ENCODE measurements at places on chromosomes 7 and 10.

GRCh38 chr7:98995111-98995510 is 116.8 kb downstream of the TRRAP start:
- DNase-seq, result no peak

DNA sequence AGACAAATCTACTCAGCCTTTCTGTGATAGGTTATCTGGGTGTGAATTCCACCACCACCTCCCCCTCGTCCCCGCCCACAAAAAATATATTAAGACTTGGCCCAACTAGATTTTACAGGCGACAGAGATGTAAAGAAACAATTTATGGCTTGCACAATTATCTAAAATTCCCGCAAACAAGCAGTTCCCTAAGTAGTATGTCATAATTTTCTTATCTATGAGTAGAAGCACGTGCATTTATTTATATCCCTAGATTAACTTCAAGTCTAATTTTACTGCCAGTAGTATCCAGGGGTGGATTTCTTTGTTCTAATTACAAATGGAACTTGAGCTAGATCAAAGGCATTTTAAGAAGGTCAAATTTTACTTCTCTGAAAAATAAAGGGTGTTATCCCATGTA is 1.7 kb downstream of the TSPAN12 start:
- DNase-seq, result no peak

DNA sequence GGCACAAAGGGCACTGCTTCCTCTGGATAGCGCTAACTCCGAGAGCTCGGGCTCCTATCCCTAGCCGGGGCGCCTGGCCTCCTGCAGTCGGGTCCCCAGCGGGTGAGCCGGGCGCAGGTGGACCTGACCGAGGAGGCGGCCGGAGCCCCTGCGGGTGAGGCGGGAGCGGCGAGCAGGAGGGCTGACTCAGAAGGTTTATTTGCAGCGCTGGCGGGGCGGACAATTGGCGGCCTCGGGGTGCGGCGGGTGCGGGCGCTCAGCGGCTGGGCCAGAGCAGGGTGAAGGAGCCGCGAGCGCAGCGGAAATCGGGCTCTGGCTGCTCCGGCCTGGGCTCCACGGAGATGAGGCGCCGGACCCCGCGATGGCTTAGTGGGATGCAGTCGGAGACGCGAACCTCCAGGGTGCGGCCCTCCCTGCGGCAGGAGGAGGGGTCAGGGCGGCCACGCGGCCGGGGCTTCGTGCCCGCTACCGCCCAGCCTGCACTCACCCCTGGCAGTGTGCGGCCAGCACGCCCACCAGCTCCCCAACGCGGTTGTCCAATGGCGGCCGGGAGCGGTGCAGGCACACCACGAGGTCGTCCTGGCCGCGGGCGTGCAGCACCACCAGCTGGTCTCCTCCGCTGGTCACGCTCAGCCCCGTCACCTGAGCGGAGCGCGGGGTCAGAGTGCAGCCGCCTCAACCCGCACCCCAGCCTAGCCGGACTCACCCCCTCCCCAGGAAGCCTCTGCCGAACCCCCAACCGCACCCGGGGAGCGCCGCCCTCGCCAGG is 16.1 kb downstream of the MYO1G start:
- no peak for DNase-seq

DNA sequence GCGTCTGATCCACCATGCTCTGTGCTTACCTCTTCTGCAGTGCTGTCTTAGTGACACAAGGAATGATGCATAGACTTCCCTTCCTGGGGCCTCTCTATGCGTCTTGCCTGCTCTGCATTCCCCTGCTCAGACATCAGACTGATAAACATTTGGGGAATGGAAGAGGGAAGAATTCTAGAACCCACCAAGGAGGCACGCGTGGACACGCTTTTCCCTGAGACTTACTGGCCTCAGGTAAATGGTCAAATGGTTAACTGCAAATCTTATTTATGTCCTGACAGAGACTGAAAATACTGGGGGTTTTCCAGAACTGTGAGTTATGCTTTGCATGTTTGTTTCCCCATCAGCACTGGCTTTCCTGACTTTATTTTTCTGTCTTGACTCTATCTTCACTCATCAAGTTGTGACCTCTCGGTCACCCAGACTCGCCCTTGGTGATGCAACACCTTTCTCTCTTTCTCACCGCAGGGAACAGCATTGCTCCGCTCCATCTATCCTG is 285.9 kb upstream of the FZD8 start:
- no peak for DNase-seq

DNA sequence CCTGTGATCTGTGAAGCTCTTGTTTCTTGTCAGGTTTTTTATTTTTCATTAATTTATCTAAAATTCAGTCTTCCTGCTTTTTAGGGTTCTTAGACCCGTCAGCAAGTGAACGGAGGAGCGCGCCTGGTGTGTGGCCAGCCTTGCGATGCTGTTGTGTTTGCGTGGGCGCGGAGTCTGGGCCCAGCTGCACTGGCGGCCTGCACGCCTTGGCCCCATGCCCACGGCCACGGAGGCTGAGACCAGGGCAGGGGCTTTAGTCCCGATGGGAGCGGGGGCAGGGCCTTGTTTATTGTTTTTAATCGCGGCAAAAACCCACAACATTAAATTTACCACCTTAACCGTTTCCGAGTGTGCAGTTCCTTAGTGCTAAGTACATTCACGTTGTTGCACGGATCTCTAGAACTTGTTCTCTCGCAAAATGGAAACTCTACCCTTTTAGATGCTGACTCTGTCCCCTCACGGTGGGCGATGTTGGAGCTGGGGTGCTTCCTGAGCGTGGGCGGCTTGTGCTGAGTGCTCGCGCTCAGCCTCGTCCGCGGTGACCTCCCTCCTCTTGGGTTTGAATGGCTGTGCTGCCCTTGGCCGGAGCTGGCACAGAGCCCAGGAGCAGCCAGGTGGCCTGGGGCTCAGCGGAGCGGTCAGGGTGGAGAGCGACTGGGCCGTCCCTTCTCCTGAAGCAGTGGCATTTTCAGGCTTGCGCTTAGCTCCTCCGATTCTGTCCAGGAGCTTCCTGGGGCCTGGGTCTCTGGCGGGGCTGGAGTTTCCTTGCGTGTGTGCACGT is 69.1 kb downstream of the INPP5A start:
- DNase-seq, result no peak

- DNase-seq, result no peak
These were observed 44.3 kb downstream of the IL6 start for GRCh38 chr7:22771194-22771871.

GRCh38 chr7:22851145-22851544 is 28.5 kb upstream of the TOMM7 start:
- DNase-seq, result no peak

DNA sequence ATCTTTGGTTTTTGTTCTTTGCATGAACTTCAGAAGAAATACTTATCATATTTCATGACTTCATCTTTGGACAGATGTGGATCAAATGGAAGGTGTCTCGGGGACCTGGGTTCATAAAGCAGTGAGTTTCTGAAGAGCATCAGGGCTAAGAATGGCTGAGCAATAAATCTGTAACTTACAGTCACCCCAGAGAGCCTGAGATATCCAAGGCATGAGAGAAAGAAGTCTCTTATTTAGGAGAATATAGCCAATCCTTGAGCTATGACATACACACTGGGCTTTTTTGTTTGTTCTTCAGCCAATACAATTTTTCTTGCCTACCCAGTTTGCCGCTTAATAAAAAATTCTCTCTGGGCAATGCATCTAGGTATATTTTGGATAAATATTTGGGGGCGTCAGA is 252.6 kb upstream of the INHBA start:
- DNase-seq, result no peak

- DNase-seq, result no peak
These were observed 150.3 kb upstream of the NPY start for GRCh38 chr7:24133691-24134090.

DNA sequence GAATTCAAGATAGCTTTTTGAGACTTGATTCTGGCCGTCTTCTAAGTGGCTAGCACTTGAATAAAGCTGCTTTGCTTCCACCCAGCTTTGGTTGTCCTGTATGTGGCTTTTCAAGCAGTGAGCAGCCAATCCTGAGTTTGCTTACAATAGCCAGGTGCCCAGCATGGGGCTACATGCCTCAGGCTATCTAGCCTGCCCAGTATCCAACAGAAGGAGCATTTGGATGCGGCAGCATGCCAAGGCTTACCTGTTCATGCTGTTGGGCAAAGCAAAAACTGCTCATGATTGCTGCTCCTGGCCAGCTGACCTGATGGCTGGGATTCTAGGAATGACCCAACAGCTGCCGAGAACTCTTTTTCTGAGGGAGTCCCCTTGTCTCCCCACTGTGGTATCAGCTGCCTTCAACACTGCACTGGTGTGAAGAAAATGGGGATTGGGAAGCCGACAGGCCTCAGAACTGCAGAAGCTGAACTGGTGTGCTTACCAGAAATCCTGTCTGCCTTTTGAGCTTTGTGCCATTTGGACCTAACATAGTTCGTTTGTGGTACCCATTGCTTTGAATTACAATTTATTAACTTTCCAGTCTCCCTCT is 618.9 kb upstream of the IGFBP3 start:
- no peak for DNase-seq

DNA sequence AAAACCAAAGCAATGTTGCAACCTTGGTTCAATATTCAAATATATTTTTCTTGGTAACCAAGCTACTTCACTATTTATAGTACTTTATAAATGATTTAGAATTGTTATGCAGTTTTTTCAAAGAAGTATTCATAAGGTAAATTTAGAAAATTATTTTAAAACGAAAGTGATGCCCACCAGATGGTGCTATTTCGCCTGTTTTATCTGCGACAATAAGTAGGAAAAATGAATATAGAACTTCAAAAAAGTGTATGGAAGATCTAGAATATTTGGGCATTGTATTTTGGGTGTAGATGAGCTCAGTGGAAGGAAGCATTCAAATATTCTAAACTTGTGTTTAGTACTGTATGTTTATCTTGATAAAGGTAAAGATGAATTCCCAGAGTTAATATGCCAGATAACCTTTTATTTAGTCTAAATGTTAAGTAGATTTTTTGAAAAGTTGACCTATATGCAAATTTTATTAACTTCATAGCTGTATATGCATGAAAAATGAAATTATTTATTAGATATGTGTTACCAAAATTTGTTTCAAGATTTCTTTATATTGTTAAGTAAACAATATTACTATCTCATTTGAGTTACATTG is 93.2 kb downstream of the ADK start:
- no peak for DNase-seq

DNA sequence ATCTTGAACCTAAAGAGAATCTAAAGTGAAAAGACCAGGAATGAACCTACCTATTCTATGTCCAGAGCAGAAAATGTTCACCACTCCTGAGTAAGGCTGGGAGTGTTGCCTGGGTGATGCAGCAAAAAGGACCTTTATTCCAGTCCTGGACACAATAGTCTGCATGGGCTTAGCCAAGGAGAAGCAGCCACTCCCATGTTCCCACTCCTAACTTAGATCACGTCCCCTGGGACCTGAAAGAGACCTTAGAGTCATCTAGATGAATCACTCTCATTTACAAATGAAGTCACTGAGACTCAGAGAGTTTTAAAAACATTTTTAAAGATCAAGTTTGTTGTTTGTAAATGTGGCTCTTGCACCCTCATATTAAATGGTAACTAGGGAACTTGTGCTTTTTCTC is 763.4 kb downstream of the KCNMA1 start:
- DNase-seq, result no peak

DNA sequence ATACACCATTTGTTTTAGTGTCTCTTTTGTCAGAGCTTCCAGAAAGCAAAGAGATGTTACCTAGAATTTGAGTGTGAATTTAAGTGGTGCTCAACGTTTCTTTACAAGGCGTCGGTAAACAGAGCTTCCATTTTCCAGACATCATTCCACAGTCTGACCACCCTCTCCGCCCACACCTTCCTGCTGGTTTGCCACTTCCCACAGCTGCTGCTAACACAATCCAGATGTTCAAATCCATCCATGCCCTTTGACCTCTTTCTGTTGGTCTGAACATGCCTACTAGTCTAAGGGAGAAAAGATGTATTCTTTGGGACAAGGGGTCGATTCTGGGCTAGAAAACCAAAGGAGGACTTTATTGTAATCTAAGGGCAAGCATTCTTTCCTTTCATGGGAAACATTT is 86.1 kb downstream of the FAM107B start:
- DNase-seq, result no peak

DNA sequence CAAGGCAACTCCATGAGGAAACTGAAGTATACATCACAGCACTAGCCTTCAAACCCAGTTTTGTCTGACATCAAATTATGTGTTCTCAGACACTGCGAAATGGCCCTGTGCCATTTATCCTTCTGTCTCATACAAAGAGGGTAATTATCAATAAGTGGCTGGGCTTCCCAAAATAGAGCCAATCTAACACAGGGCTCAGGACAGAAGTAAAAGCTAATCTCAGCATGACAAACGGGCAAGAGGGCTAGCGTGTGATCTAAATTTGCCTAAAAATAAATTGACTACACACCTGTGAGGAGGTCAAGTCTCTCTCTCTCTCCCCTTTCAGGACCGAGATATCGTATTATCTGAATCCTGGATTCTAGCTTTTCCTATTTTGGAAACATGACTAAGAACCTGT is 67.2 kb downstream of the DGKB start:
- no peak for DNase-seq

DNA sequence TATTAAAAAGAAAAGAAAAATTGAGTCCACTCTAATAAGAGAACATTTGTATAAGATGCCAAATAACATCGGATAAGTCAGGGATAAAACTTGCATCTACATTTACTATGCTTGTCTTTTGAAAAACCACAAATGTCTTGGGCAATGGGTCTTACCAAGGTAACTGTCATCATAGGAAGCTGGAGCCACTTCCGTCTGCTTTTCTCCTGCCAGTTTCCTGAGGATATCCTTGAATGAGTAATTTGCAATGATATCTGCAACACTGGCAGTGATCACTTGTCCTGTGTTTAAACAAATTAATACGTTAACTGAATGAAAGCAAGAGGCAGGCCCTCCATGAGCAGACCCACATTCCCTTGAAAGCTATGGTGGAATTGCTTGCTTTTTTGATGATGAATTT is 47.3 kb downstream of the ITGA8 start:
- no peak for DNase-seq

GRCh38 chr7:140342727-140343514 is 55.4 kb downstream of the SLC37A3 start:
- DNase-seq, result no peak

GRCh38 chr10:24900888-24901685 is 51.3 kb downstream of the PRTFDC1 start:
- no peak for DNase-seq

DNA sequence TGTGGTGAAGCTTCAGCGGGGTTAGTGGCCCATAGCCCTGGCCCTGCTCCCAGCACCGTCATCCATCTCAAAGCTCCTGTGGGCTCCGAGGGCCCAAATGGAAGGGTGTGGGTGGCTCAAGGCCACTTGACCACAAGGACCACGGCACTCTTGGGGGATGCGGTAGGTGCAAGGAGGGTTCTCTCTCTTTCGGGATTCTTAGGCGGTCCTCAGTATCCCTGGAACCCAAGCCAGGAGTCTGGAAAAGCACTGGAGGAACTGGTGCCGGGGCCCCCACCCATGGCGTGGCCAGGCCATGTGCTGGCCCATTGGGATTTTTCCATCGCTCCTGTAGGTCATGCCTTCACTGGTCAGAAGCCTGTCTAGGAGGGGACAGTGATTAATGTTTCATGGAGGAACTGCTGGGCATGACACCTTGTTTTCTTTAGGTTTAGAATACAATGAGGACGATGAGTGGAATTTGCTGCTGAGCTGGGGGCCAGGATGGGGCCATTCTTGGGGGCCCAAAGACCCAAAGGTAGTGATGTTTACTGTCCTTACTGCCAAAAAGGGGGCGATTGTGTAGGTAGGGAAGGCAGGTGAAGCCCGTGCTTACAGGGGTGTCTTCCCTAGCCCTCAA is 16.7 kb downstream of the AQP1 start:
- DNase-seq, result no peak

Data from activated CD8-positive, alpha-beta memory T cell treated with anti-CD3 and anti-CD28 coated beads for 1 hour (primary cell).